ENCODE measurements at places on chromosomes 6 and 20.

GRCh38 chr6:135141728-135142127 is 39.4 kb upstream of the MYB start:
- no peak for DNase-seq

GRCh38 chr6:39923861-39924260 is 10.4 kb downstream of the MOCS1 start:
- no peak for DNase-seq

GRCh38 chr20:62752671-62753501 is 43.4 kb upstream of the MRGBP start:
- DNase-seq = no peak

GRCh38 chr20:8357703-8358102 is 225.6 kb downstream of the PLCB1 start:
- no peak for DNase-seq

DNA sequence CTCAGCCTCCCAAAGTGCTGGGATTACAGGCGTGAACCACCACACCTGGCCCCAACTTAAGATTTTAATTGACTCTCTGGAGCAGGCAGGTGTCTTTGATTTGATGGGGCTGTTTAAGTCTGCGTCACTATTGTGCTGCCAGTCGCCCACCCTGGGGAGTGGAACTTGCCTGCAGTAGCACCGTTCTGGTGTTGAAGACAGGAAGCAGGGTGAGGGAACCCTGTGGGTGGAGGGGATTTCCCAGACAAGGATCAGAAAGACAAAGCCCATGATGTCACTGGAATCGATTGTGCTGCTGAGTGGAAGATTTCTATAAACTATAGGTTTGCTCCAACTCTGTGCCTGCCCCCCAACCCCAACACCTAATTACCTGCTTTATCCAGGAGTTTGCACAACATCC is 11.0 kb downstream of the ALDH8A1 start:
- no peak for DNase-seq

DNA sequence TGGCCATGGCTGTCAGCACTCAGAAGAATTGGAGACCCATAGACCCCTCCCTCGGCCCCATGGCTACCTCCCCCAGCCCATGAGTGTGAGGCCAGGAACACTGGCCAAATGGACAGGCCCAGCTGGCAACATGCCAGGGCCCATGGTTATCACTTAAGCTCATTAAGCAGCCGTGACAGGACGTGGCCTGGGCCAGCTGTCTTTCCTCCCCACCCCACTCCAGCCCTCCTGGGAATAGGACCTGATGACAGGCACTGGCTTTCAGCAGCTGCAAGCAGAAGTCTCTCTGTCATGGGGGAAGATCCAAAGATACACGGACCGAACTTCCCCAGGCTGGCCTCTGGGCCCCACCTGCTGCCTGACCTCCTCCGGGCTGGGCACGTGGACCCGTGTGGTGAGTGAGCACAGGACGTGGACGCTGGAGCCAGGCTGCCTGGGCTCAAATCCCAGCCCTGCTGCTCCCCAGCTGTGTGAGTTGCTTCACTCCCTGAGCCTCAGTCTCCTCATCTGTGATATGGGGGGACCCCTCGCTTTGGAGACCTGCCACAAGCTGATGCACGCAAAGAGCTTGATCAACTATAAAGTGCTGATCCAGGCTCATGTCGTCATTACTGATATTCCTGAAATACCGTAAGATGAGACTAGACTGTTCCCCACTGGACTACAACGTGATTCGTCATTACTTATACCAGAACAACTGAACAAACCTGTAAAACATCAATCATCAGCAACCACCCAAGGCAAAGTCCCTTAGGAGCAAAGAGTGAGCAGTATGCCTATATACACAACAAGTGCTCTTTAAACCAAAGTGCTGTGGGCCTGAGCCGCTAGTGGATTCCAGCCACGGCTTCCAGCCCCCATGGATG is 22.0 kb upstream of the VSTM2L start:
- no peak for DNase-seq

DNA sequence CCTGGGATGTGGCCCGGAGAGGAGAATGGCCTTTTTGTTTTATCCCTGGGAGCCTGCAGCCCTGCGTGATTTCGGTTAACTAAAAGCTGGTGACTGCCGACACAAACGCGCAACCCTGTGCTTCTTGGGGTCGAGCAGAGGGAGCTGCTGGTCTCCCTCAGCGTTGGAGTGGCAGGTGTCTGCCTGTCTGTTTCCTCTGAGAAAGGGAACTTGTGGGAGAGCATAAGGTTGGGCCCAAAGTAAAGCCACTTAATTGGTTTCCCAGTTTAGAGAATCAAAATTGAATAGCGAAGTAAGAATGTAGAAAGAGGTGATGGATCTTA is 500 bp downstream of the LTV1 start:
- DNase-seq = no peak

- DNase-seq = peak; percentile 40
These were observed 1729.5 kb downstream of the GRIK2 start for GRCh38 chr6:103122766-103123601.

DNA sequence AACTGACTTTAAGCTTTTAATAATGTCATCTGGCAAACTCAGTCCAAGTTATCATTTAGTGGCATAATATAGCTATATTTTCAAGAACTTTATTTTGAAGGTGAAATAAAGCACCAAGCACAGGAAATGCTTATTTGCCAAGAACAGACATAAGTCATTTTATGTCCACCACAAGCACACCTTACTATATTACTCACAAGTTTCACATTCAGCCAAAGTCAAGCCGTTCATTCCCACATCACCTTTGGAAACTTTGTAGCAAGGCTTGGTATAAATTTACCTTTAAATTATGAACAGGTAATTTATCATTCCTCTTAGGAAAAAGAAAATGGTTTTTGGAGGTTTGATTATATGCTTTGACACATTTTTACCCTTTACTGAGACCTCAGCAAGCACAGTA is 236.8 kb upstream of the FKBP1C start:
- DNase-seq = no peak

- no peak for DNase-seq
These were observed 71.3 kb upstream of the TOP1 start for GRCh38 chr20:40957265-40957760.

- peak; percentile 74 for DNase-seq
These were observed 20.2 kb downstream of the LEMD2 start for GRCh38 chr6:33768644-33769120.

GRCh38 chr6:78615430-78615904 is 251.9 kb upstream of the IRAK1BP1 start:
- no peak for DNase-seq

DNA sequence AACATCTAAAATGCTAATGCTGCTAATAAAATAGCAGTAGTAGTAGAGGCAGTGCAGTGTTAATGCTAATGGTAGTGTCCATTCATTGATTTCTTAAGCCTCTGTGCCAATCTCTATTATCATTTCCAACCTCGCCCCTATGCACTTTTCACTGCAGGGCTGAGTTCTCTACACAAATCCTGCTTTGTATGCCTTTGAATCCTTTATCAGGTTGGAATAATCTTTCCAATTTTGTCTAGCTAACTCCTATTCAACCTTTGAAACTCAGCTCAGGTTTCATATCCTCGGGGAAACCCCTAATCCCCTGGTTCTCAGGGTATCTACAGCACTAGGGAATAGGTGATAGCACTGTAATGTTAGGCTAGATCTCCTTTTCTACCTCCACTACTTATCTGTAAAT is 284.0 kb upstream of the RUNX2 start:
- DNase-seq = no peak

GRCh38 chr20:51347831-51348230 is 194.7 kb downstream of the NFATC2 start:
- DNase-seq = no peak

GRCh38 chr6:100179576-100179975 is 185.6 kb upstream of the MCHR2 start:
- no peak for DNase-seq

- no peak for DNase-seq
These were observed 38.8 kb downstream of the PMEPA1 start for GRCh38 chr20:57671072-57671391.

- no peak for DNase-seq
These were observed 503.9 kb upstream of the EYS start for GRCh38 chr6:66210964-66211363.

- peak; percentile 81 for DNase-seq
These were observed 2.8 kb upstream of the HTR1B start for GRCh38 chr6:77466055-77466450.

- DNase-seq = peak; percentile 65
These were observed 132.6 kb downstream of the TRMT11 start for GRCh38 chr6:126118936-126119335.

- DNase-seq = no peak
These were observed 207.3 kb downstream of the OTOR start for GRCh38 chr20:16955462-16955861.

DNA sequence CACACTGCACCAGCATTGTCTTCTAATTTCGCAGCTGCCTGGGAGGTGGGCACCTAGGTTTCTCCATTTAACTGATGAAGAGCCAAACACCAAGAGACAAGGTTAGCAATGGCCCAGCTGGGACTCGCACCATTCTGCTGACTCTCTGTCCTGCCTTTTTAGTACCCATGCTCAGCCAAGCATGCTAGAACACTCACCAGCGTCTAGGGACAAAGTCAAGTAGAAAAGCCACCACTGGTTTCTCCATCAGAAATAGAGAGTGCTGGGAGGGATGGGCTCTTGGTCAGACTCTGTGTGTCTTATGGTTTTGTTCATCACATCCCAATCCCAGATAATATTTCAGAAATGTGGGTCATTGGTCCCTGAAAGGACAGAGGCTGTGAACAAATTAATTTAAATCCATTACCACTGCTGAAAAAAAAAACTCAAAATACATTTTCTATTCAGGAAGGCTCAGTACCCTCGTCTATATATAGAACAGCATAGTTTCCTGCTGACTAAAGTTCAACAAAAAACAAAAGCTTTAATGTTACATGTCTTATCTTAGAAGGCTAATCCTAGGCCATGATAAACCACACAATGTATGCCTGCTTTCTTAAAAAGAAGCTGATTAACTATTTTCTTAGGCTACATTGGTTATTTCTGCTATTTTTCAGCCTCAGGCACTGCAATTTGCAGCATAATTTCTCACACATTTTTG is 111.0 kb downstream of the TBC1D7 start:
- DNase-seq = no peak

DNA sequence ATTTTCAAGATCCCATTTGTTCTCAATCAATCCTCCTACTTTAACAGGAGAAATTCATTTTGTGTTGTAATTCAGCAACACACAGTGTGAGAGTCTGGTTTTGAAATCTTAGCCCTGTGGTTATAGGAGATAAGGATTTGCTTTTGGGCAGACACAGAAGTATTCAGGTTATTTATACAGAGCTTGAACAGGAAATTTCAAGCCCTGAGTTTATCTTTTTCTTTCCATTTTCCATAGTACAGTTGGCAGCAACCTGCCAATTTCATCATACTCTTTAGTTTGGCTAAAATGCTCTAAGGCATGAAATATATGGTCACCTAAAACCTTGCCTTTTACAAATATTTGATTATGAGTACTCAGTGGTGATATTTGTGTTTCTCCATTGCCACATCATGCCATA is 41.4 kb downstream of the PKIB start:
- peak; percentile 29 for DNase-seq

GRCh38 chr6:14020551-14020950 is 95.8 kb downstream of the RNF182 start:
- no peak for DNase-seq

- no peak for DNase-seq
These were observed 106.3 kb upstream of the ZNF217 start for GRCh38 chr20:53699906-53700305.

- no peak for DNase-seq
These were observed 51.8 kb upstream of the MYB start for GRCh38 chr6:135129136-135129856.

DNA sequence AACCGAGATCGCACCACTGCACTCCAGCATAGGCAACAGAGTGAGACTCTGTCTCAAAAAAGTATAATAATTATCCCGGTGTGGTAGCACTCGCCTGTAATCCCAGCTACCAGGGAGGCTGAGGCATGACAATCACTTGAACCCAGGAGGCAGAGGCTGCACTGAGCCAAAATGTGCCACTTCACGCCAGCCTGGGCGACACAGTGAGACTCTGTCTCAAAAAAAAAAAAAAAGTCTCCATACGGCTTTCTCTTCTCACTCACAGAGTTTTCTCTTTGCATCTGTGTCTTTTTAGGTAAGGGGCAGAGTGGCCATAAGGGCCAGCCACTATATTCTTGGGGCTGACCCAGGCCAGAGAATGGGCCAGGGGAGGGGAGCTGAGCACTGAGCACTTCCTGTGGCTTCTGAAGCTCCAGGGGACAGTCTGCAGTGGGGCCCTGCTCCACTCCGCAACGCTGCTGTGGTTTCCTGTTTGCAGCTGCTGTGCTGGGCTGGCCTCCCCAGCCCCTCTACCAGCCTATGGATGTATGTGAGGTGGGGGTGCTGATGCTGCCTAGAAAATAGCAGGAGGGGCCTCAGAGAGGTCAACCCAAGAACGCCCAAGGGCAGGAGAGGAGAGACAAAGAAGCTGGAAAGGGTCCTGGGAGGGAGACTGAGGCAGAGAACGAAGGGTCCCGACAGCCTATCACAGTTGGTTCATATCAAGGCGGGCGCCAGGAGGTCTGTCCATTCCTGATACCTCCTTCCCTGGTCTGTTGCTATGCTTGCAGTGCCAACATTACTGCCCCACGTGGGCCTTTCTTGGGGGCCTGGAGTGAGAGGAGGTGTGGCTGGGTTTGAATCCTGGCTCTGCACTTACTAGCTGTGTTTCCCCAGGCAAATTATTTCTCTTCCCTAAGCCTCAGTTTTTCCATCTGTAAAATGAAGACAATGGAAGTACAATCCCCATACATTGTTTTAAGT is 16.0 kb downstream of the SLA2 start:
- DNase-seq = peak; percentile 21

DNA sequence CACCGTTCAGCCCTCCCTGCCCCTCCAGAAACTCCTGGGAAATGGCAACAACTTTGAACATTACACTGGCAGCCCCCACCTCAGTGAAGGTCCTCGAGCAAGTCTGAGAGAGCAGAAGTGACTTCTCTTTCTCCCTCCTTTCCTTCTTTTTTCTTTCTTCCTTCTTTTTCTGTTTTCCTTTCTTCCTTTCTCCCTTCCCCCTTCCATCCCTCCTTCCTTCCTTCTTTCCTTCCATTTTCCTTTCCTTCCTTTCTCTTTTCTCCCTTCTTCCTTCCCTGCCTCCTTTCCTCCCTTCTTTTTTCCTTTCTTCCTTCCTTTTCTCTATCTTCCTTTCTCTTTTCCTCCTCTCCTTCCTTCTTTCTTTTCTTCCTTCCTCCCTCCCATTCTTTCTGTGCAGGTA is 162.7 kb downstream of the UNC5CL start:
- DNase-seq = no peak

DNA sequence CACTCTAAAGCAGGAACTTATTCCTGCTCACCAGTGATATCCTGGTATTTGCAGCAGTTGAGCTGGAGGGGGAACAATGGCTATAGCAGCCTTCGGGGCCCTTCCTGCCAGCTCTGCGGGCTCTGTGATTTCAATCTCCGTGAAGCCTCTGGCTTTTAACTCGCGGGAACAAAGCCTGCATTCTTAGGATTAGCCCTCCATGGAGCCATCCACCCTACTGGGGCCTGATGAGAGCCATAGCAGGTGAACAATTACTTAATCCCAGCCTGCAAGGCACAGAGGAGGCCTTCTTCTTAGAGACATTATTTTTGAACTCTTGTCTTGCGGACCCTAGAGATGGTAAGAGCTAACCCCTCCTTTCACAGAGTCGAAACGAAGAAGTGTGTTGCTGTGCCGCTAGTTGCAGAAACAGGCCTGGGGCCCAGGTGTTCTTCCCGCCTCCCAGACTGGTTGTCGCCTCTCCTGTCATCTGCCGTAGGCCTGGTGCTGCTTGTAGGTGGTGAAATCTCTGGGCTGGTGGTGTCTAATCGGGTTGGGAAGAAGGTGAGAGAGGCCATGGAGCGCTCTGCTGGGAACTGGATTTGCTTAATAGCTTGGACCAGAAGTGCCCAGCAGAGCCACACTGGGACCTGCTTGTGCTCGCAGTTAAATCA is 9.7 kb downstream of the GHRH start:
- DNase-seq = no peak

Measured in brain microvascular endothelial cell (primary cell).